ENCODE measurements at places on chromosomes 12 and 14.

DNA sequence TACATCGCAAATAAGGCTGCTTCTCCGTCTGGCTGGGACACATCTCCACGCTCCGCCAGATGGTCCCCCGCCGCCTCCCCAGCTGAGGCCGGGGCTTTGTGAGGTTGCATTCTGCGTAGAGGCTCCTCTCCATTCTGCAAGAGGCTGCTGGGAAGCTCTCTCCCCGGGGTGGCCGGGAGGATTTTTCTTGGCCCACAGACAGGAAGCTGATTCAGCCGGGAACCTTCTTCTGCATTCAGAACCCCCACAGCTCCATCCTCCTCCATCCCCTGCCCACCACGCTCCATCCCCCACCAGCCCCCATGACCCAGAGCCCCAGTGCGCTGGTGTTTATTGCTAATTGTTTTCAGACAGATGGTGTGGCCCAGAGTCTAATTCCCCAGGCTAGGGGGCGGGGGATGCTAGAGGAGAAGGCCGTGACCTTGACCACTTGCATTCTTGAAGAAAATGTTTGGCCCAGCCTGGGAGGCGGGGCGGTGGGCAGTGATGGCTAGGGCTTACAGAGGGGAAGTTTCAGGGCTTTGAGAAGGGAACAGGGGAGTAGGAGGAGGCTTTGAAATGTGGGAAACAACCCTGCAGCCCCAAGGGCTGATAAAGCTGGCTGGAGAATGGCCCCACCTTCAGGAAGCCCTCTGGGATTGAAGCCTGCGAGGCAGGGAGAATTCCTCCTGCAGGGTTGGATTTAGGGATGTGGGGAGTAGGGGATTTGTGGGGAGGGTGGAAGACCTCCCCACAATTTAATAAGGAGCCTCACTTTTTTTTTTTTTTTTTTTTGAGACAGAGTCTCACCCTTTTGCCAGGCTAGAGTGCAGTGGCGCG is 88.5 kb upstream of the NCOR2 start:
- peak; percentile 57 for DNase-seq

GRCh38 chr12:106132175-106133135 is 6.3 kb downstream of the NUAK1 start:
- no peak for DNase-seq

GRCh38 chr12:132258543-132258942 is 70.8 kb downstream of the GALNT9 start:
- no peak for DNase-seq

GRCh38 chr12:104455578-104456416 is 951 bp upstream of the CHST11 start:
- DNase-seq: no peak

GRCh38 chr12:38328306-38328895 is 11.8 kb downstream of the ALG10B start:
- DNase-seq: peak; percentile 48

DNA sequence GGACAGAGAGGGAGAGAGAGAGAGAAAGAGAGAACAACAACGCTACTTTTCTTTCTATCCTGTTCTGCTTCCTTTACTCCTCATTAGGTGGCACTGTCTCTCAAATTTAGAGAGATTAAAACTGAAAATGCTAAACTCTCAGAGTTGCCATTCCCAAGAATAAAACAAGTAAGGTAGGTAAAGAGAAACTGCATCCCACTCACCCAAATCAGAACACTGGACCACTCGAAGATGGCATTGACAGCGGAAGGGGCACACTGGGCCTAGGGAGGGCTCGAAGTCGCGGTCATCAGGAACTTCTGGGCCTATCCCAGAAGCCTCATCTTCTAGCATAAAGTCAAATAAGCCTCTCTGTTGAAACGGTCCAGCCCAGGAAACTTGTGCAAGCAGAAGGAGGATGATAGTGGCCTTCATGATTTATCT is 4.5 kb downstream of the DCN start:
- peak; percentile 26 for DNase-seq

GRCh38 chr12:132921685-132922084 is 34.3 kb upstream of the CHFR start:
- no peak for DNase-seq

GRCh38 chr12:32366714-32367113 is 32.6 kb upstream of the FGD4 start:
- DNase-seq: no peak

- DNase-seq: peak; percentile 93
These were observed 77.9 kb downstream of the TMEM30B start for GRCh38 chr14:61203081-61203753.

DNA sequence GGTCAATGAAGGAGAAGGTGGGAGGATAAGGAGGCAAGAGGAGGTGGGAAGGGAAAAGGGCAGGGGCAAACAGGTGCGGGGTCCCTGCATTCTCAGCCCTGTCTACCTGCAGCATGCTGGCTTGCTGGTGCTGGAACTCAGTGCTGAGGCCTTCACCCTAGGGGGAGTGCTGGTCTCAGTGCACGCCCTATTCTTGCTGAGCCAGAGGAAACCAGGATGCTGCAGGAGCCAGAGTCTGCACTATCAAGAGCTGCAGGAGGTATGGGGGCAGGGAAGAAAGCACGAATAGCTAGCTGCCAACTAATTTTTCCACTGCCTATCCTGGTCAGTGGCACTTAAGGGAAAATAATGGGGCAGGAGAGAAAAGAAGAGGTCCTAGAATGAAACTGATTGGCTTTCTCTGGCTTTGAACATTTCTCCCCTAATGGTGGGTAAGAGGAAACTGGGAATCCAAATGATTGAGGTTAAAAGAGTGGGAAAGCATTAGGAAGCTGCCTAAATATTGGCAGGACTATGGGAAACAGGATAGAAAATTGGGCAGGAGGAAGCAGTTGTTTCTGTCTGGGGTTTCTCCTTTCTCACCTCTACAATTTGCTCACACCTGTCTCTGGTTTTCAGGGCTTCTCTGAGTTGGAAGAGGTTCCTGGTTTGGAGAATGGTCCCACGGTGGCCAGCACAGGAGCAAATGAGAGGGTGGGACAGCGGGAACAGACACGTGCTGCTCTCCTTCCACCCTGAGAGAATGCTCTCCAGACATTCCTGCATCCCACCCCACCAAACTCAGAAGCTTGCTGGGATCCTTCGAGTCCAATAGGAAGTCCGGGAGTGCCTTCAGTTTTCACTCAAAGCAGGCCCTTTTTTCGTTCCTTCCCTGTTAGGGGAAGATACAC is 1.9 kb downstream of the TMEM253 start:
- no peak for DNase-seq

- no peak for DNase-seq
These were observed 51.1 kb downstream of the BEGAIN start for GRCh38 chr14:100536121-100536510.

DNA sequence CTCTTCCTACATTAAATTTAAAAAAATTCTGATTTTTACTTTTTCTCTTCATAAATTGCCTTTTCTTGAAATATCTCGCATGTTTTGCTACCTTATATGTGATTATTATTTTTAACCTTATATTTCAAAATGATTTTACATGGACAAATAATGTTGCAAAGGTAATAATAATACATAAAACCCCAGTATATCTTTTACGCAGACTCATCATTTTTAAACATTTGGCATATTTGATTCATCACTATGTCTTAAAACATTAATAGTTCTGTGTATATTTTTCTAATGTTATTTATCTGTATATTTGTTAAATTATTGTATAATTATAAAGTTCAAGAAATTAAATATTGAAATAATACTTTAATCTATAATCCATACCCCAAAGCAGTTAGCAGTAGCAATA is 350.8 kb downstream of the RPL10L start:
- no peak for DNase-seq

DNA sequence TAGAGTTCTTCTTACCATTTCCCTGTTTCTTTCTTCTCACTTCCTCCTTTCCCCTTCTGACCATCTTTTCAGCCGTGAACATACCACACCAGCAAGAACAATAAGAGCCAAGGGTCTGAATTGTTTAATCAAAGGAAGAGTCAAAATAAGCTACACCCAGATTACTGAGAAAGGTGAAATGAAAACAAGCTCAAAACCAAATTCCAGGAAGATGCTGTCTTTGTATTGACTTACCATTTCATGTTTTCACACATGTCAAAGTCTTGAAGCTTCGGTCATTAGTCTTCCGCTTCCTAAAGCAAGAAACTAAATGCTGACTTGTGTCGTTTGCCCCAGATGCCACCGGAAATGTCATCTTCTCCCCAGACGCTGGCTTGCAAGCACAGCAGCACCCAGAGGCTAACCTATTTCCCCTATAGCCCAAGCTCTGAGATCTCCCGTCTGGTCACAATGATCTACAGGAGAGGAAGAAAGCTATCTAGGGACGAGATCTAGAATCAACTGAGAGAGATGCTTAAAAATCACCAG is 136.5 kb upstream of the AMIGO2 start:
- DNase-seq: no peak

GRCh38 chr12:54140588-54141388 is 48.0 kb downstream of the SMUG1 start:
- DNase-seq: no peak

DNA sequence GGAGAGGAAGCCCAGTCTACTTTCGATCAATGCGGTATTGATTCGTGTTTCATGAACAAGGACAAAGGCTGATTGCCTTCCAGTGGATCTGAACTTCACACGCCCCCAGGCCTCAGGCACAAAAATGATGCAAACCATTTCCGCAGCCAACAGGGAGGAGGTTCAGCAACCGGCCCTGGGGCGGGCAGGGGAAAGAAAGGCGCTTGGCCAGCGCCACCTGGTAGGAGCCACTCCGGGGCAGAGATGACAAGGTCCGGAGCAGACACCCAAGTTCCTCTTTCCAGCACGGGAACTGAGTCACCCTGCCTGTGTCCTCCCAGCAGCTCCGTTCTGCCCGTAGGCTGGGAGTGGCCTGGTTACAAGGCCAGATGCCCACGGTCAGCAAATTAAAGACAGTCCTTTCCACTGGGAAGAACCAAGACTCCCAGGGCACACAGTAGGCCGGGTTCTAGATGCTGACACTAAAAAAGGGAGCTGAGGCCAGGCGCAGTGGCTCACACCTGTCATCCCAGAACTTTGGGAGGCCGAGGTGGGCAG is 136.3 kb downstream of the SCARB1 start:
- no peak for DNase-seq

GRCh38 chr12:15393037-15393436 is 70.7 kb downstream of the PTPRO start:
- DNase-seq: no peak

DNA sequence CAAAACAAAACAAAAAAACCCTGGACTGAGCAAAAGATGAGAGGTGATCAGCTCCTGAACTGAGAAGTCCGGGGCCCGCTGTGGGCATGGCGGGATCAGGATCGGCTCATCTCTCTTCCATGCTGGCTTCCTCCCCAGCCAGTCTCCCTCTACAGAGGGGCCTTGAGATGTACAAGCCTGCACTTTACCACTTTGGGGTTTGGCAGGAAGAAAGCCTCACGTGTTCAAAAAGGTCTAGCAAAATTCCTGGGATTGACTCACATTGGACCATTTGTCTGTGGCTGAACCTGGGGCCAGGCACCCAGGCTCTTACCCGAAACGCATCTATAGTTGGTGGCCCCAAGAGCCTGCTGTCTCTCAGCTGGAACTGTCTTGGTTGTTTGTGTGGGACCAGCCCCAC is 89.0 kb downstream of the SLC24A4 start:
- DNase-seq: no peak

DNA sequence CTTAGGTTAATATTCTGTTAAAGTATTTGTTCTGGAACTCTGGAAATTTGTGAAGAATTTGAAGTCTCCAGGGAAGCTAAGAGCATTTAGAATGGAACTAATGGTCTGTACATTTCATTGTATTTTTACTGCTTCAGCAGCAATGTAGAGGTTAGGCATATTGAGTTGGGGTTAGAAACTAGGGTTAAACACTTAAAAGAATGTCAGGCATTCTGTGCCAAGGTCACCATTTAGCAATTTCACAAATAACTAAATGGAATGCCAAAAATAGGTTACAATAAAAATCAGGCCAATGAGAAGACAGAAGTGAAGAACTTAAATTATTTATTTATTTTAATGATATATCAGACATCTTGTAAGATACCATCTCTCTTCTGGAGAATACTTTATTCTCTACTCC is 210.8 kb downstream of the C12orf50 start:
- DNase-seq: no peak

DNA sequence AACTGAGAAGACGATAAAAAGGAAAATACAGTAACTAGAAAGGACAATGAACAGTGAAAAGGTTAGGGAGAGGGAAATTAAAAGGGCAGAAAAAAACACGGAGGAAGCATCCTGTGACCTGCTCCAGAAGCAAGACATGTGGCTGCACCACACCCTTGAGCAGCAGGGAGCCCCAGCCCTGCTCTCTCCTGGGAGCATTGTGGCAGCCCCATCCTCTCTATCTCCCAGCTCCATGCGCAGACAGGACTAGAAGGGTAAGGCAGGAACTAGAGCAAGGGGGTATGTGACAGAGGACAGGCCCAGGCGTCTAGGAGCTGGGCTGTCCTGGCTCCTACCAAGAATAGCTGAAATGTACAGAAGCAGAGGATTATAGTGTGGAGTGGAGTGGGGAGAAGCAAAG is 38.6 kb upstream of the SMUG1 start:
- DNase-seq: no peak

Data from NCI-H1105 treated with DMSO at 0.1 percent for 48 hours (cell line).